ENCODE measurements at places on chromosomes 3 and 15.

DNA sequence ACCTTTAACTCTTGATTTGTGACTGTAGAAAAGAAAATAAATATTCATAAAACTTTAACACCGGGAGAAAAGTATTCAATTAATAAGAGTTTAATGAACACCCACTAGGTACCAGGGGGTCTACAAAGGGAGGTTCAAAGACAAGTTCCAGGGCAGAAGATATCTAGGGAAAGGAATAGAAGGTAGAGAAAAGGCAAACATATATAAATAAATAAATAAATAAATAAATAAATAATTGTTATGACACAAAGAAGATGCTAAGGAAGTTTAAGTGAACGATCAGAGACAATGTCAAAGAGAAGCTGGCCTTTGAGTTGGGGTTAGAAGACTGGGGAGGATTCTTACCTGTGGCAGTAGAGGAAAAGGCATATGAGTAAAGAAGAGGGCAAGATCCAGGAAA, 123.8 kb downstream of the NEDD4 start:
- no peak overlapping the region for H3K4me3 ChIP-seq
- H3K36me3 ChIP-seq = peaks cover 6% of the 10 kb centered on the region
- H3K4me1 ChIP-seq = peaks cover 13% of the 10 kb centered on the region

- peaks cover 11% of the 10 kb centered on the region for H3K36me3 ChIP-seq
- DNase-seq = no peak
- H3K27ac ChIP-seq = no peak overlapping the region
- H3K4me3 ChIP-seq = no peak overlapping the region
- H3K4me1 ChIP-seq = peaks cover 13% of the 10 kb centered on the region
Observed at GRCh38 chr3:158152186-158152585, 42.3 kb downstream of the RSRC1 start.

DNA sequence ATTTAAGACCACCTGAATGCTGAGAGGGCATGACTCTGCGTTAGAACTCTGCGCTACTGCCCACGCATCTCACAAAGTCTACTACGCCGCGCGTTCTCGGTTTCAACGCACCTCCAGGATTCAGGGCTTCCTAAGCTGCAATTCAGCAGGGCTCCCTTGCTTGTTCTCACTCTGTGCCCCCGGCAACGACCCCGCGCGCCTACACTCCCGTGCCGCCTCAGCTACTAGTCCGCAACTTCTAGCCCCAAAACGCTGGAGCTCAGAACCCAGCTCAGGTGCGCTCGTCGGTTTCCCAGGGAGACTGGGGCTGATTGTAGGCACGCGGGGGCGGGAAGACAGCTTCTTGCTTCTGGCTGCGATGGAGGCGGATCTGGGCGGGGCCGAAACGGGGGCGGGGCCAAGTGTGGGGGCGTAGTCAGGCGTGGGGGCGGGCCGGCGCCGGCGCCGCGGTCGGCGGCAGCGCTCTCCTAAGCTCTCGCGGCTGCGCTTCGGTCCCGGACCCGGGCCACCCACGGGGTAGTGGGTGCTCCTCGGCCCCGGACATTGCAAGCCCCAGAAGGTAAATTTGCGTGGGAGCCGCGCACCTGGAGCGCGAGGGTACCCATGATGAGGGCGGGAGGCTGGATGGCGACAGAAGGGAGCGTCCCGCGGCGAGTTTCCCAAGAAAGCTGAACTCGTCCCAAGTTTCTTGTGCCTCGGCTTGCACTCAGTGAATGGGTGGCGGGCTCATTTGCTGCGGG, at the start of gene ARHGEF26:
Gene ARHGEF26, plus strand, starts transcription at position 430 of the 740 bp plus-strand sequence. CDS start 603 bp downstream, outside the sequence.
- peak; percentile 49 for DNase-seq
- no peak within 1 kb of the TSS for H3K27ac ChIP-seq
- H3K36me3 ChIP-seq = no peaks in the 10 kb centered on the region

GRCh38 chr3:11954312-11954934, 49.8 kb upstream of the SYN2 start:
- no peak overlapping the region for H3K27ac ChIP-seq
- H3K27me3 ChIP-seq = peaks cover 6% of the 10 kb centered on the region
- no peaks in the 10 kb centered on the region for H3K4me1 ChIP-seq
- H3K36me3 ChIP-seq = no peaks in the 10 kb centered on the region
- no peak for DNase-seq
- H3K4me3 ChIP-seq = no peak overlapping the region

DNA sequence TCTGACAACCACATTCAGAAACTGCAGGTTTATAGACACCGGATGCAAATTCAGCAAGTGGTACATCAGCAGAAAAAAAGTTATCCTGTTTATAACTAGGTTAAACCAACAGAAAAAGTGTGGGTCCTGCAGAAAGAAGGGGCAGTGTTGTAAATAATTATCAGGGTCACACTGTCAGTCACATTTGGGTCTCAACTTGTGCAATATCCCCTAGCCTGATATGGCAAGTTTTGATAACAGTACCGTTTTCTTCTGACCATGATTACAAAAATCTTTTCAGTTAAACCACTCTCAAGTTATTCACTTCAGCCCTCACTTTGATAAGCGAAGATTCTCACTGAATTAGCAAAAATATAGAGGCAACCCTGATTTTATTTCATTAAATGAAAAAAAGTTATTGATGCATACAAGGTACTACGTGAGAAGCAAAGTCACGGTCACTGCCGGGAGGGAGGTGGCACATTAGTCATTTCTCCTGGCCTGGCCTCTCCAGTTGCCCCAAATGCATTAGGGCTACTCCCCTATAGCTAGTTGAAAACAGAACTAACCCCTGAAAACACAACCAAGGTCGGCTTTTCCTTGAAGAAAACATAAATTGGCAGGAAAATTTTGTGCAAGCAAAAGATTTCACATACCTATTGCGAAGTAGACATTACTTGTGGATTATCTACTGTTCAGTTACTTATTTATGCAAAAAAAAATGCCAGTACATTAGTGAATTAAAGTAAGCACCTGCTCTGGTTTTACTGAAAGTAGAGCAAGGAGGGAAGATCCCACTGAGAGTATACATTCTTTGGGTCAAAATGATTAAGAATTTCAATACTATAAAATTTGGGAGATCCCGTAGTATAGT, 28.6 kb downstream of the IL5RA start:
- H3K27me3 ChIP-seq = peaks cover 13% of the 10 kb centered on the region
- peaks cover 10% of the 10 kb centered on the region for H3K4me1 ChIP-seq
- no peaks in the 10 kb centered on the region for H3K36me3 ChIP-seq
- no peak for DNase-seq

DNA sequence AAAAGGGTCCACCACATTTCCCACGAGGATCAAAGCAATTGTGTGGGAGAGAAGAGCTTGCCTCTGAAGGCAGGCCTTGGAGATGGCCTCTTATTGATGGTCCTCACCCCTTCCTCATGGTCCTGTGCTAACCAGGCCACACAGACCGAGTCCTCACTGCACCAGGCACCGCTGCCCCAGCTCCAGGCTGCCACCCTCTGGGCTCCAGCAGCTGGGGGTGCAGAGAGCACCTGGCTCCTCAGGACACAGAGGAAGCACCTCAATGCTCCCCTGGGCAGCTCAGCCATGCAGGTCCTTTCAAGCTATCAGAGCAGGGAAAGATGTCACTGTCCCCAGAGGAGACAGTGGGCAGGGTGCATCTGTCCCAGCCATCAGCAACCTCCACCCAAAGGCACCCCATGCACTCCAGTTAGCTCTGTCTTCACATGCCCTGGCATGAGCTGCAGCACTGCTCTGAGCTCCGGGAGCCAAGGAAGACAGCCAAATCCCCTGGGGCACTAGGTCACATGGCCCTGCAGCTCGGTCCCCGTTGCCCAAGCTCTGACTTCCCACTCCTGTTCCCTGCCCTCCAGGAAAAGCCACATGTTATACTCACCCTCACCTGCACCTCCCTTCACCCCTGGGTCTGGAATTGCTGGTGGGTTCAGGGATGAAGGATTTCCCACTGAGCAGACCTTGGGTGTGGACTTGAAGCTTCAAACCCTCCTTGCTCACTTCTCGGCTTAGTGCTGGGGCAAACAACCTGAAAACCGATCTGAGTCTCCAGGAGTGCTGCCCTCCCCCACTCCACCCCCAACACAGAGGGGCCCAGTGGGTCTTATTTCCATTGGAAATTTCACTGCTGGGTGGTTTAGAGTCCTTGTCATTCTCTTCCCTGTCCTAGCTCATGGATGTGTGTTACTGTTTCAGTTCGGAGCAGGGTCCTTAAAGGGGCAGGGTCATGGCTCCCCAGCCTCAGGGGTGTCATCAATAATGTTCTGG, 32.6 kb downstream of the ALS2CL start:
- peaks cover 32% of the 10 kb centered on the region for H3K27me3 ChIP-seq
- DNase-seq = no peak
- no peak overlapping the region for H3K27ac ChIP-seq
- peaks cover 12% of the 10 kb centered on the region for H3K4me1 ChIP-seq
